ENCODE measurements at places on chromosomes 3 and 15.

DNA sequence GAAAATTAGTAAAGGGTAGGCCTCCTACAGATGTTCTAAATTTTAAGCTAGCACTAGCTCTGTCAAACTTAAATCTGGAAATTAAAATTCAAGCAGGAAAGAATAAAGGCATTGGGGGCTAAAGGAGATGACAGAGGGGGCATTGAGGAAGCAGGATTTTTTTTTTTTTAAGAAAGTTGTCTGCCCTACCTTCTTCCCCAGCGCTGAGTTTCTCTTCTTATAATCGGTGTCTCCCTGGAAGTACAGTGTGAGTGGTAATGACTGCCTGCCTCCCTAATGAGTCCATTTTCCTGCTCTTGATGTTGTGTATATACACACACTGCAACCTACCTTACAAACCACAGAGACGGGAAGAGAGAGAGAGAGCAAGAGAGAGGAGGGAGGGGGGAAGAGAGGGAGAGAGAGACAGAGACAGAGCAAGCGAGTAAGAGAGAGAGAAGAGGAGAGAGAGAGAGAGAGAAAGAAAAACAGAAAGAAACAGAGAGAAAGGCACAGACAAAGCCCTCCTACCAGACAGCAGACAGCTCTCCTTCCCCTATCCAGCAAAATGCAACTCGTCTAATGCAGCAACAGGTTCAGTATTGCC is 47.0 kb downstream of the ZBTB20 start:
- no peak for DNase-seq

DNA sequence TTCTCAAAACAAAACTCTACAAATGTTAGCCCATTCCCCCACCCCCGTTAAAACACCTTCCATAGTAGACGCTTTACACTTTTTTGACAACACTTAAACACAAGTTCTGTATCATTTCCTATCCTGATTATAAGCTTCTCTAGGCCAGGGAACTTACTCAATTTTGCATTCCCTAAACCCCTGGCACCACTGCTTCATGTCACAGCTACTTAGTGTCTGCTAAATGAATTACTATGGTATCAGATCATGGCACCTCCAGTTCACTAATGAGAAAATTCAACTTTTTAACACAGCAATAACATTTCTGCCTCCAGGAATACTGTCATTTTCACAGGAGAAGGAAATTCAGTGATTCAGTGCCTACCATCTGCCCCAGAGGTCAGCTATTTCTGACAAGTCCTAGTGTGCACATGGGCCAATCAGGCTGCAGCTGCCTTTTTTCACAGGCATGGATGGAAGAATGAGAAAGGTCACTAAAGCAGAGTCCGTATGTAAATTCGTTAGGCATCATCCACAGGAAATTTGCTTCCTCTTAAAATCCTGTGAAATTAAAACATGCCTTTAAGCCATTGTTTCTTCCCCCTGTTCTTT is 18.5 kb downstream of the SFMBT1 start:
- no peak for DNase-seq

- no peak for DNase-seq
Observed at GRCh38 chr3:186032321-186032720, 76.6 kb downstream of the ETV5 start.

- DNase-seq = no peak
Observed at GRCh38 chr3:111989061-111989678, 9.6 kb upstream of the TAGLN3 start.

GRCh38 chr3:73148682-73149081 is 87.2 kb downstream of the EBLN2 start:
- DNase-seq = no peak

DNA sequence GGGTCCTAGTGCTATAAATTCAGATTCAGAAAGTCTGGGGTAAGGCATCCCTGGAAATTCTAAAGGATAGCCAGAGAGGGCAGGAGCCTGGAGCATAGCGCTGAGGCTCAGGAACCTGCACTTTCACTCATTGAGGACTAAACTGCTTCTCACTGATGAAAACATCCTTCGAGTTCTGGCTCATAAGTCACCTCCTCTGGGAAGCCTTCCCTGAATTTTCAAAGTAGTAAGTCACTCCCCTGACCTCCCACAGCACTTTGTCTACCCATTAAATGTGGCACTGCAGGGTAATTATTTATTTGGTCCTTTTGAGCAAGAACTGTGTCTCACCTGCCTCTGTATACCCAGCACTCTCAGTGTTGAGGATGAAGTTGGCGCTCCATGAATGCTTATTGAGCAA is 30.9 kb downstream of the HRH1 start:
- DNase-seq = no peak

DNA sequence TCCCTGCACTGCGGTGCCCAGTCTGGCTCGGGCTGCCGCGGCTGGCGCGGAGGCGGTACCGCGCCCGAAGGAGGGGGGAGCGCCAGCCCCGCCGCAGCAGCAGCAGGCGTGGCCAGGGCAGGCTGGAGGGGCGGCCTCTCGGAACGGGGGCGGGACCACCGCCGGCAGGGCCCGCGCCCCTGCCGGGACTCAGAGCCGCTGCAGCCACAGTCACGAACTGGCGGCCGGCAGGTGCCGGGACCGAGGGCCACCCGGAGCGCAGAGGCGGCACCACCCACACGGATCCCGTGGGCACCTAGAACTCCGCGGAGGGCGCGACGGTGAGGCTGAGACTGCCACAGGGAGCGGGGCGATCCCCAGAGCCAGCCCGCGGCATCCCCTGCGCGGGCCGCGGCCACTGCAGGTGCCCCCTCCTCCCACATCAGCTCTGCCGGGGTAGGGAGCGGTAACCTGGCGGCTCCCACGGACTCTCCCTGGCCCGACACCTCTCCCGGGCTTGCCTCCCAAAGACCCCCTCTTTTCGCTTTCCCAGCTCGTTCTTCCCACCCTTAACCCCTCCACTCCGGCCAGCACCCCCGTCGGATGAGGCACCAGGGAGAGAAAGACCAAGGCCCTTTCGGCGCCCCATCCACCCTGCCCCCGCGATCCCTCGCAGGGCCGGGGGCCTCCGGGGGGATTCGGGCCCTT is at the start of gene VWA5B2:
Gene VWA5B2, plus strand, starts transcription at position 192 of the 687 bp plus-strand sequence. CDS start 944 bp downstream, outside the sequence.
- DNase-seq = no peak

DNA sequence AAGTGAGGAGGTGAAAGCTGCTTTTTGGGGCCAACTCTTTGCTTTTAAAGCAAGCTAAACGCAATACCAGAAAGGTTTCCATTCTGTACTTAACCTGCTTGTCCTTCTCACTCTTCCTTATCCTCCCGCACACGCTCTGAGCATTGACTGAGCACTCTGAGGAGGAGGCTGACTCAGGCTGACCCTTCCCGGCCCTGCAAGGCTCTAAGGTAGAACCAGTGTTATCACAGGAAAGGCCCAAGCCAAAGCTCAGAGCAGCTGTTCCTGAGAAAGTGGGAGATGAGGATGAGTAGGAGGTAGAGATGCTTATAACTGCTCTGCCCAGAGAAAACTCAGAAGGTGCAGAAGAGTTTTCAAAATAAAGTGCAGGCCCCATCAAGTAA is 2.3 kb downstream of the B3GNT5 start:
- DNase-seq = no peak

GRCh38 chr3:78872195-78872594 is 895.6 kb downstream of the ROBO1 start:
- DNase-seq = no peak

GRCh38 chr3:104856741-104857140 is 510.0 kb upstream of the ALCAM start:
- no peak for DNase-seq

- DNase-seq = no peak
Observed at GRCh38 chr3:181741417-181741816, 29.7 kb downstream of the SOX2 start.

DNA sequence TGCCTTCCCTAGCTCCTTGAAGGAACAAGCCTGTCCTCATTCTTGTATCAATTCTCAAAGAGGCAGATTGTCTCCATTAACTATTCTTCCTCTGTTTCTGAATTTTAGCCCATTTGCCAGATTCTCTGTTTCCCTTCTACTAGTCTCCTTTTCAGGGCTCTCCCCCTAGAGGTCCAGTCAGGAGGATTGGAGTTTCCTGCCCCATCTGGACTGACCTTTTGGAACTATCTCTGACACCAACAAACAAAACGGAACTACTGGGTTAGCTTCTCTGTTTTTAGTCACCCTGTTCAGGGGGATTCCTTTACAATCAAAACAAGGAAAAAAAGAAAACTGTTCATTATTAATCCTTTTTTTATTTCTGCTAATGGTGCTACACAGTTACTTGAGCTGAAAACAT is 10.2 kb upstream of the KPNA4 start:
- no peak for DNase-seq

- DNase-seq = no peak
Observed at GRCh38 chr15:48643776-48644466, 1.6 kb downstream of the FBN1 start.

DNA sequence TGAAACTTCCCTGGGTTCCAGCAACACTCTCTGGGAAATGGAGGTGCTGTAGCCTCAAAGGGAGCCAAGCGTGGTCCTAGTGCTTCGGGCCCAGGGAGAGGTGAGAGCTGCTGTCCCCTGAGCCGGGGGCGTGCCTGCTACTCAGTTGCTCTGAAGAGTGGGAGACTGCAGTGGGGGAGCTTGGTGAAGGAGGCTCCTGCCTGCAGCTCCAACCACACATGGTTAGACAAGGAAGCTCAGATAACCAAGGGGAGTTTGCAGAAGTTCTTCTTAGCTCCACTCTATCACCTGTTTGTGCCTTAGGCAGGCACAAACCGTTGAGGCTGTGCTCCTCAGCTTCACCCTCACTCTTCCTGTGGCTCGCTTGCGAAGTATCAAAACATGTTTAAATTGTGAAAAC is 53.6 kb upstream of the TRPM1 start:
- DNase-seq = no peak

DNA sequence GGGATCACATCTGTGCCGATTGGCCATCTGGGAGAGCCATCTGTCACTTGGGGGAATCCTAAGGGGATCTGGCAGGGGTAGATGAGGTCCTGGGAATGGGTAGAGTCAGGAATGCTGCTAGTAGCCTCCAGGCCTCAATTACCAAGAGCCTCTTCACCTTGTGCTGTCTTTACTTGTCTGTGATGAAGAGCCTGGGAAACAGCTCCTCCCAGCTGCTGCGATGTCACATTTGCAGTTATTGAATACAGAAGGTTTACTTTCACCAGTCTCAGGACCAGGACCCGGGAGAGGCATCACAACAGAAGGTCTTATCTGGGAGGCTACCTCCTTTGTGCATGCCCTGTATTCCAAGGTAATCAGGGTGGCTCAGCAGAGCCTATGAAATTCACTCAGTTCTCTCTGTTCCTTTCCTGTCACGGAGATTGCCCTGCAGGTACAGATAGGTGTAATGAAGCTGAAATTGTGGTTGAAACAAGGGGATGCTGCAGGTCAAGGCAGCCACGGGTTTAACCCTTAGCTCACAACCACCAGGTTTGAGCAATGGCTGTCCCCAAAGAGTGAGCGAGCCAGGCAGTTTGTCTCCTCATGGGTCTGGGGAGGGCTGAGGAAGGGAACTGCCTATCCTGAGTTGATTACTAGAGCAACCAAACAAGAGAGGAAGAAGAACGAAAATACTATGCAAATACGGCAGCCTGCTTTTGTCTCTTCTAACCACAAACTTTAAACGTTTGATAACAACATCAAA is 298.9 kb upstream of the RORA start:
- no peak for DNase-seq

DNA sequence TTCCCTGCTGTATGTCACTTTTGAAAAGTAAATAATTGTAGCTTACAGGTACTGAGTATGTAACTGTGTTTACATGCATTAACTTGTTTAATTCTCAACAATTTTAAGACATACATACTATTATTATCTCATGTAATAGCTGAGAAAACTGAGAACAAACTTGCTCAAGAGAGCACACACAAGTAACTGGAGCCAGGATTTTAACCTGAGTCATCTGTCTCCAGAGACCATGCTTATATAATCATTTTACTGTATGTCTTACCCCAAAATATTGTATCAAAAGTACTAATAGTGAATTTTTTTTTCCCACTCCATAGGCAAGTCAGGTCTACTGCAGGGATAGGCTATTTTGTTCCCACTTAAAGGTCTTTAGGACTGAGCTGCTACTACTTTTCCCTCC is 95.4 kb downstream of the FEZF2 start:
- no peak for DNase-seq

DNA sequence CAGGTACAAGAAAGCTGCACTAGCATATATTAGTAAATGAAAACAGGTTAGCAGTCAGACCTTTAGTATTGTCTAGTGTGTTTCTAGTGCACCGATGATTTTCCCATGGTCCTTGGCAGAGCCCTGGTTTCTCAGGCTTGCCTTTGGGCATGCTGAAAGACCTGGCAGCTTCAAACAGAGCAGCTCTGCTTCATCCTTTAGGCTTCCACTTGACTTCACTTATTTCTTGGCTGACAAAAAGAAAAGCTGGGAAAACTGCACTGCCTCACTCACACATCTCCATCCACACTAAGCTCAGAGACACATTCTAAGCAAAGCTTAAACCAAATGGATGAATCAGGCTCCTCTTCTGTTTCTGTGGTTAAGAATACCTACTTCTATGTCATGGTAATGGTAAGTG is 374.8 kb upstream of the PDZRN3 start:
- no peak for DNase-seq

DNA sequence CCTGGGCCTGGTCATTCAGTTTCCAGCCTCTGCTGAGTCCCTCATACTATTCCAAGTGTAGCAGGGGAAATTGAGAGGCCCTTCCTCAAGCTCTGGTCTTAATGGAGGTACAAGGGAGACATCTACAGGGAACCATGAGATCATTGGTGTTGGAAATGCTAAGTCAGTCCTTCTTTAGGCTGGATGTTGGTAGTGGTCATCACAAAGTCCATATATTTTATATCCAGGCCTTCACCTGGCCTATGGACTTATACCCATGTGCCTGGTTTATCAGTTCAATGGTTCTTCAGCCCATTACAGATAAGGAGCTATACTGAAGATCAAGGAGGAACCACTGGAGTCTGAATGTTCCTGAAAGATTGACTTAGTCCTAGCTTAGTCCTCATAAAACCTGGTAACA is 135.0 kb downstream of the STAG1 start:
- no peak for DNase-seq

DNA sequence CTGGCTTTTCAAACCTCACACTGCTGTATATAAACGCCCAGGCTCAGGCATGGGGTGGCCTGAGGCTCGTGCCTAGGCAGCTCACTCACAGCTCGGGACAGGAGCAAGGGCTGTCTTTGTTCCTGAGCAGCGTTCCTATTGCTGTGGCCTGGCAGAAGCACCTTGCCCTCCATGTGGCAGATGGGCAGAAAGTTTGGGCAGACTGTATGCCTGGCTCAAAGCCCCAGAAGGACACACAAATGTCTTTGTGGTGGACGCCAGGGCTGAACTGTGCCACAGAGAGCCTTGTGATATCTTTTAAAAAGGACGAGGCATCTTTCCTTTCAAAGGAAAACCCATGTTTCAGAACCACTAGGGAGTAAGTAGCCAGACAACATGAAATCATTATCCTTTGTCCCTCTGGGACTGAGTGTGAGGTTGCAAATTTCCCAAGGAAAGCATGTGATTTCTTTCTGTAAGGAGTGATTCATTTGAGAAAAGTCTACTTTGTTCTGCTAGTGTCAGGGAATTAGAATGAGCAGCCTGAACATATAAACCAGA is 29.3 kb upstream of the UBE2E1 start:
- no peak for DNase-seq

- DNase-seq = no peak
Observed at GRCh38 chr15:38709196-38709595, 144.6 kb upstream of the RASGRP1 start.

Data from iPS DF 19.7 (cell line).